ENCODE measurements at places on chromosomes 7 and 10.
A peak's percentile ranks its signal among the peaks of the same experiment; 100 is the strongest.

- DNase-seq: no peak
Measured at GRCh38 chr10:117680601-117681000, 138.1 kb downstream of the EMX2 start.

DNA sequence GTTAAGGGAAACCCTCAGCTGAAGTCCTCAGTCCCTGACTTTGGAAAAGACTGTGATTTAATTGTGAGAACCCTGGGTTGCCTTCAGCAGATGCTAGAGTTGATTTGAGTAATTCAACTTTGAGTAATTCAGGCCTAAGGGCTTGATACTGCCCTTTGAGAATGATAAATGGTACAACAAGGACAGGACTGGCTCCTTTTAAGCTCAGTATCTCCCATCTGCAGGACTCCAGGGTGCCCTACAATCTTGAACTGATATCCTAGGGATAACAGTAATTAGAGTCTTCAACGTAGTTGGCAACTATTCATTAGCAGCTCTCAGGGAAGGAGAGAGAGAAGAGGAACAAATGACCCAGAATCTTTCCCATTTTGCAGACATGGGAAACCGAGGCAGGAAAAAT, 186.4 kb downstream of the GATA3 start:
- DNase-seq: no peak

DNA sequence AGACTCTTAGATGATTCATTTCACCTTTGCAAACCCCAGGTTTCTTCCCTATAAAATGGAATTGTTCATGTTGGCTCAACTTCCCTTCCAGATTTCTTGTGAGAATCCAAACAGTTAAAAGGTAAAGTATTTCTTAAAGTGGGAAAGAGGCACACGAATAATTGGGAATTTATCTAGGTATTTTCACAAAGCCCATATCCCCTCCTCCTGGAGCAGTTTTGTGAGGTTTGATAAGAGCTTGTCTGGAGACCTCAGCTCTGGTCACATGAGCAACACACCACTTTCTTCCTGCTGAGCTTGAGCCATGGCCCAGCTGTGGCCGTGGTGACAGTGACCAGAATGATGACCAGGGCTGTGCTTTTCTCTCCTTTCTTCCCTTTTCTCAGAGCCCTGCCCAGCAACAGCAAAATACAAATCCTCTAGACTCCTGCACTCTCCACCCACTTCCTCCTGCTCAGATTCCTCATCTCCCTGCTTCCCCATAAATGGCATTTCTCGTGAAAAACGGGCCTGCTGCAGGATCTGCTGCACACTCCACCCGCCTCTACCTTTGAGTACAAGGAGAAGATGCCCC, 87.7 kb downstream of the PIK3CG start:
- peak; percentile 26 for DNase-seq

DNA sequence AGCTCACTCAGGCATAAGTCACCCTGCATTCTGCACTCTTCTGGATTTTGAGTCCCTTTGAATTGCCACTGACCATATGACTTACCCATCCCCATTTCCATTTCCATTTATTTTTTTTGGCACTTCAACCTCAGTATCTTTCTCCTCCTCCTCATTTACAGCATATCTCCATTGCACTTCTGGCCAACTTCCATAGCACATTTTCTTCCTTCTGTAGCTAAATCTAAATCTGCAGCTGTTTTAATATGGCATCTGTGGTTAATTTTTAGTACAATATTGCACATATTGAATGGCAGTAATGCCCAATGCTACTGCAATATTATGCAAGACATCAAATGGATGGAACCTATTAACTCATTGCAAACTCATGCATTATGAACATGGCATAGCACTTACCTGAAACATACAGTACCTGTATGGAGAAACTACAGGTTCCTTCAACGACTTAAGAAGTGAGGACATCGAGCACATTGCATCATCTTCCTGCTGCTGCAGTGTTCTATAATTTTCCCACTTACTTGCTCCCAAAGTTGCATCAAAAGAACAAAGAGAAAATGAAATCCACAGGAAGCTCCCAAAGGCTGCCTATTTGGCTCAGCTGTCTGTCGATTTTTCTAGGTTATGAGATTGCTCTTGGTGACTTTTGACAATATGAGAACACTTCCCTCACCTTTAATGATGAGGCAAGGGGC, 55.7 kb downstream of the LRRTM3 start:
- no peak for DNase-seq

GRCh38 chr7:104859754-104860426, 154.1 kb upstream of the KMT2E start:
- peak; percentile 12 for DNase-seq

- DNase-seq: no peak
Measured at GRCh38 chr10:45461034-45461433, 87.0 kb downstream of the ALOX5 start.

GRCh38 chr10:5956146-5956936, 21.0 kb downstream of the IL15RA start:
- DNase-seq: no peak

GRCh38 chr10:75712242-75712880, 280.9 kb downstream of the LRMDA start:
- peak; percentile 10 for DNase-seq

DNA sequence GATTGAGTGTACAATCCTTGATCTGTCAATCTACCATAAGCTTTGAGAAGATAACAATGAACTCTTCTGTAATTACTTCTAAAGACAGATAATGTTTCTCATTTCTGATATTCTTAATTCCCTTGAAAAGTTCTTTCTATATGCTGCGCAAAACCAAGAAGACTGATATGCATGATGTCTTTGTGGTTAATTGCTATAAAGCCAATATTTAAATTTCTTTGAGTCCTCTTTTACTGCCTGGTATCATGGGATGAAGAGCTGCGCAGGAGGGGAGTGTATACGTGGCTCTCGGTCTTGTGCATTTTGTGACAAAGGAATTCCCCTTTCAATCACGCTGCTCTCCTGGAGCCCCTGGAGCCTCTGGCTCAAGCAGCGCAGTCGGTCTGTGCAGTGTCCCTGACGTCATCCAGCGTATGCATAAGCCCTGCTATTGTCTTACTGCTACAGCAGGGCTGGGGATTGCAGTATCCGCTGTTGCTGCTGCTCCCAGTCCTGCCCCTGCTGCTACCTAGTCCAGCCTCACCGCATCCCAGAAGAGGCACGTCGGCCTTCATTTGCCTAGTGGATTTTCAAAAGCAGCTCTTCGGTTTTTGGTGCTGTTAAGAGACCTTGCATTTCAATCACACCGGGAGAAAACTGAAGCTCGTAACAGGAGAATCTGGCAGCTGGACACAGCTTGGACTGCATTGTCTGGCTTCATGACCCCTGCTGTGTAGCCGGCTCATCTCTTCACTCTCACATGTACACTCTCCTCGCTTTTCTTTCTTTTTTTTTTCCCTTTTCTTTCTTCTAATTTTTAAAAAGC, 66.7 kb downstream of the ST7 start:
- no peak for DNase-seq

- no peak for DNase-seq
Measured at GRCh38 chr7:91374321-91374989, 110.2 kb downstream of the FZD1 start.

DNA sequence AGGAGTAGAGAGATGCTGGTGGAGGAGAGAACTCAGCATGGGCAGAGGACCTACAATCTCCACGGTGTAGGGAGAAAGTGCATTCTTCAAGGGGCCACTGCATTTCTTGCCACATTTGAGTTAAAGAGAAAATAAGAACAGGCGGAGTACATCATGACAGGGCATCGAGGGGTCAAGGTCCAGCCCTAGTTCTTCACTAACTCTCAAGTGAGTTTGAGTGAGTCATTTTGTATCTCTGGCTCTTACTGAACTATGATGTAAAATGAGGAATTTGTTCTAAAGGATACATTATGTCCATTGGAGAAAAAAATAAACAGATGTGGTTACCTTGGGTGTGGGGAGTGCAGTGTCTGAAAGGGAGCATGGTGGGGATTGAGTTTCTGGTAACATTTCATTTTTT, 182.9 kb downstream of the XPNPEP1 start:
- DNase-seq: no peak

DNA sequence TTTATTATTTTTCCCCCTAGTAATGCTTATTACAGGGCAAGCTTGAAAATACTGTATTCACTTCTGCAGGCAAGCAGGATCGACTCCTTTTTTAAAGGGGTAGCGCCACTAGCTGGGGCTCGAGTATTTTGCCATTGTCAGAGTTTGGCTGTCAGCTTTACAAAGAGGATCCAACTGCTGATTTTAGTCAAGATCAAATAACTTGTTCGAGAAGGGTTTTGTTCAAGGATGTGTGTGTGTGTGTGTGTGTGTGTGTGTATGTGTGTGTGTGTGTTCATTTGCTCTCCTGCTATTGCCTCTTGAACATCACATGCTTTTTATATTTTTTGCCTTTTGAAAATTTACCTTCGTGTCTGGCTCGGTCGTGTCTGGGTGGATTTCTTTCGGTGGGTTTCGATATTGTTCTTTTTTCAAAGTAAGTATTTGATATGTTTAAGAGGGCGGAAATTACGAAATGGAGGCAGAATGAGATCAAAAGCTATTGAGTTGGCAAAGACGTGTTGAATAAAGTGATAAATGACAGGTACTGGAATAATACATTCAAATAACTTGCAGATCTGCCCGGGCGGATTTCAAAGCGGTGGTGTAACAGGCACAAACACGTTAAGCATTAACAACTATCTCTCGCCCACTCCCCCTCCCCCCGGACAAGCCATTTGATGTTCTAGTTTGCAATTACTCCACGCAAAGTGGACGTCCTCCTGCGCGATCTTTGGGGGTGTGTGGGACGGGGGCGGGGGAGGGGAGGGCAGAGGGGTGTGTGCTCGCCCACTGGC, 1.1 kb downstream of the ARID5B start:
- peak; percentile 80 for DNase-seq
